M059J (cell line): ENCODE measurements at places on chromosomes 11 and 22. TPM values are rescaled to one million over a fixed set of nuclear protein-coding genes. Genes with fewer than 3 reads are reported as not detected.
A peak's percentile ranks its signal among the peaks of the same experiment; 100 is the strongest.

DNA sequence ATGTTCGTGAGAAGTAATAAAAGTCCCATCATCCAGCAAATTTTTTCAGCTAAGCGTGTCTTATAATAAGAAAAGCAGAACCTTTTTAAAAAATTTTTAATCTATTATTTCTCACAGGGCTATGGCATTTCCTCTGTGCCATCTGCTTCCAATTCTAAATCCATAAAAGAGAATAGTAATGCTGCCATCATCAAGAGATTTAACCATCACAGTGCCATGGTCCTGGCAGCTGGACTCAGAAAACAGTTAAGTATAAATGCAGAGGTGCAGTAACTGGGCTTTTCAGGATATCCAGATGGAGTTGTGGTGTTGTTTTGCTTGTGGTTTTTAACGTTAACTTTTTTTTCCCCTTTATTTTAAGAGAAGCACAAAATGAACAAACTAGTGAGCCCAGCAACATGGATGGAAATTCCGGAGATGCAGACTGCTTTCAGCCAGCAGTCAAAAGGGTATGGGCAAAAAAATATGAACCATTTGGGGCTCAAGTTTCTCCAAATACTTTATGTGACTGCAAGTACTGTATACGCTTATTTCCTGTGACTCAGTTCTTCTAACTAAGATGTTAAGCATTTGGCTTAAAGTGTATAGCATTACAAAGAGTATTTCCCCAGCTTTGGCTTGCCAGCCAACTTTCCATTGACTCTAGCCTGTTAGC lies 25.2 kb downstream of the GTF2H1 start:
- DNase-seq = no peak

CRYBB1 gene
- total RNA-seq = not detected in 2 replicates

DNA sequence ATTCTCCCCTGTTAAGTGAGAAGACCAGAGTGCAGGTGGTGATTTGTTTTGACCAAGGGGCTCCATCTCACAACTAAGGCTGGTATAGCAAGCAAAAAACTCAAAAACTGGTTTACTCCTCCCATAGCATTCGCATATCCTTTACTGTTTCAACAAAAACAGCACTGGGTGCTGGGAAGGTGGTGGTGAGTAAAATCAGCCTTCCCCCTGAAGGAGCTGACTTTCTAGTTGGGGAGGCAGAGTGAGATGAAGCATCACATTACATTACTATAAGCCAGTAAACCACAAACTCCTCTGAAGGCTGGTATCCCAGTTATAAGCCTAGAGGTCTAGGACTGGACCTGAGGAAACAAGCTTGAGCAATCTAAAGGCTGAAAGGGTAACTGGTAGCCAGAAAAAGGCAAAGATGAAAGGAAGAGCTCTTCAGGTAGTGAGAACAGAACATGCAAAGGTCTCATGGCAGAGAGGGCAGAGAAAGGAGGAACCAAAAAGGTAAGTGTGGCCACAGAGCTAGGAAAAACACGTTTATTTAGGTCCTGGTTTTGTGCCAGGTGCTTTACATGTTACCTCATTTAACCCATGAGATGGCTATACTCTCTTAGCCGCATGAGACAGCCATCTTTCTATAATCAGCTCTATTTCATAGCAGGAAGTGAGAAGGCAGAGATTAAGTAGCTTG lies 22.3 kb downstream of the TMEM123 start:
- DNase-seq = peak; percentile 70

GRCh38 chr22:28783786-28784671 lies 11.5 kb downstream of the CCDC117 start:
- no peak for DNase-seq

GRCh38 chr11:2734181-2735052 lies 34.6 kb upstream of the KCNQ1OT1 start:
- peak; percentile 29 for DNase-seq

DNA sequence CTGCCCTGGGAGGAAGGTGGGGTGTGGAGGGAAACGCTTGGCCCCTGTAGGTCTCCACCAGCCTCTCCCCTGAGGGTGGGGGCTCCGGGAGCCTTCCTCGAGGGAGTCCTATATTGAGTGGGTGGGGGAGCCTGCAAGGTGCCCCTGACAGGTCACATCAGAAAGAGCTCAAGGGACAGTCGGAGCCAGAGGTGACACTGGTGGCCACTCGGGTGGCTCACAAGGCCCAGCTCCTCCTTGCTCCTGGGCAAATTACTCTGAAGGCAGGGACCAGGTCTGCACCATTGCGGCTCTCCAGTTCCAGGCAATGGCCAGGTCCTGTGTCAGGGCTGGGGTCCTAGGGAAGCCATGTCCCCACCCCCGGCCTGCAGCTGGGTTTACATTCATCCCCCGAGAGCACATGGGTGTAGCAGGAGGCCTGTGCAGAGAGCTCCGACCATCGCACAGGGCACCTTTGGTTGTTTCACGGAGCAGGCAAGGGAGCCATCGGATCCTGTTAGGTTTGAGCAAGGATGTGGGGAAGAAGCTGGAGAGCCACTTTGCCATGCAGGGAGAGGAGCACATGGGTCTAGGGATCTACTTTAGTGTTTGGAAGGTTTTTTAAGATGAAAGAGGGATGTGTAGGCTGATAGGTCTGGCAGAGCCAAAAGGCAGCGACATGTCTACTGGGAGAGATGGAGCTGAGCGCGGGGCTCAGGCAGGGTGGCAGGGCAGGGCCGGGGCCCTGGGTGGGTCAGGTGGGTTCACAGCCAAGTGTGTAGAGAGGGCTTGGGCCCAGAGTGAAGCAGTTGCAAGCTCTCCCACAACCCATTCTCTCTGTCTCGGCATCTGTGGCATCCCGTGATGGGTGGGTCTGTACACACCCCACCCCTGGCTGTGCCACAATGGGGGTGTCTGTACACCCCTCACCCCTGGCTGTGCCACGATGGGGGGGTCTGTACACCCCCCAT lies 14.8 kb downstream of the CCND1 start:
- DNase-seq = no peak

DNA sequence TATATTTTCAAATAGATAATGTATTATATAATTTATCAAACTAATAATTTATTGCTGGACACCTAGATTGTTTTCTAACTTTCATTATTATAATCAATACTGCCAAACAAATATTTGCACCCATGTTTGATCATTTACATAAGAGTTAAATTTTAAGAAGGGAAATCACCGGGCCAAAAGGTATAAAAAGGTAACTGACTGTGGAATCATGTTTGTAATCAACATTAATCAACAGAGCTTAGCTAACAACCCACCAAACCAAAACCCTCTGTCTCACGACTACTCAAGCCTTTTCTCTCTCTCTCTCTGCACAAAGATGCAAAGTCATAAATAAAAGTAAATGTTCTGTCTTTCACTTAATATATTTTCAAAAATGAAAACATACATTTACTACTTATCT lies 14.8 kb downstream of the LPXN start:
- DNase-seq = no peak

DNA sequence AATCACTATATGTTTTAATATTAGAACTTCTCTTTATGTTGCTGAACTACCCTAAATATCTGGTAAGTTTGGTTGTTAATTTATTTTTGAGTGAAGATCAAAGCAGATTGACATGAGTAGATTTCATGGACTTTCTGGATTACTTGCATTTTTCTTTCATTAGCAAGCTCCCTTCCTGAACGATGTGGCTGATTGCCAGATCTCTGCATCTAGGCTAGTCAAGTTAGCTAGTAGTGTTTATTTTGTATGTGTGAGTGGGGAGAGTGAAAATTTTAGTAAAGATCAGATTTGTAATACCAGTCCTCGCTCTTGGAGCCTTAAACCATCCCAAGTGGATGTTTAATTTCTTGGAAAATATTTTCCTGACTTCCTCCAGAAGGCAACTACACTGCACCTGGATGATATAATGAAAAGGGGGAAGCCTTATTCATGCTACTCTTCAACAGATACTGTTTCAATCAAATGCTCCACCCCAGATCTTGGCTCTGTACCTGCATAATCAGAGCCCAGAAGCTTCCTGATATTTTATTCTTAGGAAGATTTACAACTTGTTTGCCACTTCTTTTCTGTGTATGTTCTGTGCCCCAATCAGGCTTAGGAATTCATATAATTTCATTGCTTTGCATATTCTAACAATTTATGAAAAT lies 143.2 kb upstream of the GRIA4 start:
- DNase-seq = peak; percentile 83

GRCh38 chr11:57453543-57454177 lies 6.7 kb upstream of the RTN4RL2 start:
- no peak for DNase-seq

DNA sequence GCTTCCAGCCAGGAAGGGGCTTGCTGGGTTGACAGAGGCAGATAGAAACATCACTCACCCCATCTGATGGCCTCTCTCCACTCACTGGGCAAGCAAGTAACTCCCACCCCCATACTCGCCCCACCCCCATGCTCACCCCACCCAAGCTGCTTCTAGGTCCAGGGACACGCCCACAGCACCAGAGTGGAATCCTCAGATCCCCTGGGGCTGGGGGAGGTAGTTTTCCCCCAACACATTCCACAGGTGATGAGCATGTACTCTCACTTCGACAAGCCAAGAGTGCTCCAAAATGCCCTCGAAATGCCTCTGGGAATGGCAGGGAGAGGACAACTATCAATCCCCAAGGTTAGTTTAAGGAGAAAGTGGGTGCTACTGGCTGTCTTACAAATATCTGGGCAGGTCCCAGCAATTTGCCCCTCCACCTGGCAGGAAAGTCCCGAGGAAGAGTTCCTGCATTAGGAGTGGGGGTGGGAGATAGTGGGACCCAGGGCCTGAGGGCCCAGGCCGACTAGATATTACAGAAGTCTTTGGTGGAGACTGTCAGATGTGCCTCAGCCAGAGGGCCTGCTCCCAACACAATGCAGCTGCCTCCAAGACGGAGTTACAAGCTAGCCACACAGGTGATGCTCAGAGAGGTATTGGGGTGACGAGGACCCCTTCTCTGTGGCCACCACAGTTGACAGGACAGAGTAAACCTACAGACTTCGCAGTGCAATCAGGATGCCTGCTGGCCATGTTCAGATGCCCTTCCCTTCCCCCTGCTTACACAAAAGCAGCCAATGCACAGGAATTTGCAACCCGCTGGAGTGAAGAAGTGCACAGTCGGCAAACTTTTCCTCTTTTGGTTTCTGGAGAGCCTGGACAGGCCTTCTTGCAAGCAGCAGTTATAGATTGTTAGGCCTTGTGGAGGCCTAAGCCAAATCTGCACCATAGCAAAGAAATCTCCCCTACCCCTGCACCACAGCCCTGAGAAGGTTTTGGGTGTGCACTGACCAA lies 2.9 kb upstream of the LMO1 start:
- no peak for DNase-seq

- no peak for DNase-seq
These were observed 103.7 kb downstream of the VPREB1 start for GRCh38 chr22:22348127-22348814.

OPCML gene
- 0.02 TPM in 1 of 2 replicates, not detected in the other for total RNA-seq

DNA sequence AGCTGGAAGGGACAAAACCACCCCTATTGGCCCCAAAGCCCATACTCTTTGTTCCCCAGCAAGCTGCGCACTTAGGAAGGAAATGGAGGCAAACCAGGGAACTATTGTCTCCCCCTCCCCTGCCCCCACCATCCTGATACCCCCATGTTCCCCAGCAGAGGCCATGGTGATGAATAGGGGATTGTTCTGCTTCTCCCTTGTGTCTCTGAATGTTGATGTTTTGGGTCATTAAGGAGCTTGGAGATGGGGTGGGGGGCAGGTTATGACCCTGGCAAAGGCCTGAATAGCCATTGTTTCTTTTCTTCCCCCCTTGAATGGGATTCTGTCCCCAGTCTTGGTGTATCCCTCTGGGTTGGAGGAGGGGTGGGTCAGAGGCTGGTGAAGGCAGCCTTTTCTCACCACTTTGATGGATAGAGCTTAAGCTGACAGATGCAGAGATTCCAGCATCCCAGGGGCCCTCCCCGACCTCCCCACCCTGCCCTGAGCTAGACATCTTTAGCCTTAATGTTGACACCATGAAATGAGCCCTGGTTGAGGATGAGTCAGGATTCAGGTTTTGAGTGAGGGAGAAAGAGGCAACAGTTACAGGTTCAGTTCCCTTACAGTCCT lies 8.3 kb downstream of the DTX4 start:
- no peak for DNase-seq

C11orf87 gene
- total RNA-seq = 0.02 and 0.34 TPM in 2 replicates

- DNase-seq = no peak
These were observed 52.3 kb downstream of the APOL5 start for GRCh38 chr22:35769974-35770373.

- no peak for DNase-seq
These were observed 12.3 kb downstream of the LTBP3 start for GRCh38 chr11:65545853-65546216.

DNA sequence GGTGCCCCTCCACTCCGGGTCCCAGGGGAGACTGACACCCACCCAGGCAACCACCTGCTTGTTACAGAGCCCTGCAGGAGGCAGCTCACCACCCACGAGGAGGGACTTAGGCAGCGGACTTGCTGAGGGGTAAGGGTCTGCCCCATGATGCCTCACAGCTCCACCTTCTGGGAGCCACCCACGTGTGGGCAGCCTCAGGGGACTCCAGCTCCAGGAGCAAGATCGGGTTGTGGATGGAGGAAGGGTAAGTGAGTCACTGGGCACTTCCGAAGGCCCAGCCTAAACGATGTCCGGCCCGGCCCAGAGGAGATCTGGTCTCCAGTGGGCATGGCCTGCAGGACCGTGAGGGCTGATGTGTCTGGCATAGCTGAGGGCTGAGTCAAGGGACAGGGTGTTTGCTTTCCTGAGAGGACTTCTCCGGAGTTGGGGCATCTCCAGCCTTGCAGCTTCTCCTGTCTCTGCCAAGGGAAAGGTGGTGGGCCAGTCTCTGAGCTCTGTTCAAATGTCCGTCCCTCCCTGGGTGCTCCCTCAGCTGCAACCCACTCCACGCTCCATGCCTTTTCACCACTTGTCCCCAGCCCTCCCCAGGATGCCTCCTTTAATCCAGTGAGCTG lies 32.3 kb upstream of the P2RY2 start:
- DNase-seq = peak; percentile 95

GRCh38 chr11:102600666-102601065 lies 24.5 kb downstream of the MMP20 start:
- DNase-seq = peak; percentile 68

DNA sequence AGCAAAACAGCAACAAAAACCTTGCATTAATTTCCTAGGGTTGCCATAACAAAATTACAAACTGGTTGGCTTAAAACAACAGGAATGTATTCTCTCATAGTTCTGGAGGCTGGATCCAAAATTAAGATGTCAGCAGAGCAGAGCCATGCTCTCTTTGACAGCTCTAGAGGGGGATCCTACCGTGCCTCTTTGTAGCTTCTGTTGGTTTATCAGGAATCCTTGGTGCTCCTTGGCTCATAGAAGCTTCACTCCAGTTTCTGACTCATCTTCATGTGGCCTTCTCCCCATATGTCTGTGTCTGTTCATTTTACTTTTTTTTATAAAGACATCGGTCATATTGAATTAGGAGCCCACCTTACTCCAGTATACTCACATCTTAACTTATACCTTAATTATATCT lies 90.5 kb upstream of the POU2AF2 start:
- peak; percentile 2 for DNase-seq

DNA sequence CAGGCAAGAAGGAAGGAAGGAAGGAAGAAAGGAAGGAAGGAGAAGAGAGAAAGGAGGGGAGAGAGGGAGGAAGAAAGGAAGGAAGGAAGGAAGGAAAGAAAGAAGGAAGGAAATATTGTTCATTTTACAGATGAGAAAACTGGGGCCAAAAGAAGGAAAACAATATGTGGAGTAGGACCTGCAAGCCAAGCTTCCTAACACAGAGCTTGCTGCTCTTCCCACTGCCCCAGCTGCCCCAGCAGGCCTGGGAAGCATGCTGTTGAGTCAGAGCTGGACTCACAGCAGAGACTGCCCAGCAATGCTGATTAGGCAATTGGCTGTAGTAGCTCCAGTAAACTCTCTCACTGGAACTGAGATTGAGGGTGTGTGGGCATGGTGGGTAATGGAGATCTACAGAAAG lies 42.6 kb upstream of the SMCO4 start:
- DNase-seq = peak; percentile 67

CASP1 gene
- total RNA-seq = 24.8 and 32.0 TPM in 2 replicates

NCAM1 gene
- not detected in 2 replicates for total RNA-seq
